ENCODE measurements at places on chromosomes 1 and 21.

- no peak for DNase-seq
Measured at GRCh38 chr21:27213303-27213702, 246.4 kb upstream of the ADAMTS5 start.

- no peak for DNase-seq
Measured at GRCh38 chr1:18058981-18059605, 48.5 kb upstream of the IGSF21 start.

- peak; percentile 86 for DNase-seq
Measured at GRCh38 chr1:39268112-39268581, 63.7 kb downstream of the MACF1 start.

DNA sequence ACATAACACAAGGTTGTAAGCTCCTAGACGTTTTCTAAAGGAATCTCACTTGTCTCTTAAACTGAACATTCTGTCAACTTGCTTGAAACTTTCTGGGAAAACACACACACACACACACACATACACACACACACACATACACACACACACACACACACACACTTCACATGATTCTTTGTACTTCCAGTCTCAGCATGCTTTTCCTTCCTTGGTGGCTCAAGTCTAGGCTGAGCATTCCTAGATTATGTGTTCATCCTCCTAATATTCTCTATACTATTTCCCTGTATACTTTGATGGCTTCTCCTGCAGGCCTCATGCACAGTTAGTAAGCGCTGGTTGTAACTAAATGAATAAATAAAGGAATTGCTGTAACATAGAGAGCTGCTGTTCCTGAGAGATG is 372.1 kb downstream of the PTPRC start:
- DNase-seq = no peak

- DNase-seq = no peak
Measured at GRCh38 chr1:181558416-181558815, 75.1 kb downstream of the CACNA1E start.

DNA sequence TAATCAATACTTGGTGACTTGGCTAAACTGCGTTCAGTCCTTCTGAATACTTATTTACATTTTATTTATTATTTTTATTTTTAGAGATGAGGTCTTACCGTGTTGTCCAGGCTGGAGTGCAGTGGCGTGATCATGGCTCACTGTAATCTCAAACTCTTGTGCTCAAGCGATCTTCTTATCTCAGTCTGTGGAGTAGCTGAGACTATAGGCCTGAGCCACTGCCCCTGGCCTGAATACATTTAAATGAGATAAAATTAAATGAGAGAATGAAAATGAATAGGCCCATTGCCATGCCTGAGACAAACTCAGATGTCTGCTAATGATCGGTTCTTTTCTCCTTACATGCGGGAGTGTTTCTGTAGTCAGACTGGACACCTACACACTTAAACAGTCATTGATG is 86.0 kb downstream of the GALNT2 start:
- no peak for DNase-seq

DNA sequence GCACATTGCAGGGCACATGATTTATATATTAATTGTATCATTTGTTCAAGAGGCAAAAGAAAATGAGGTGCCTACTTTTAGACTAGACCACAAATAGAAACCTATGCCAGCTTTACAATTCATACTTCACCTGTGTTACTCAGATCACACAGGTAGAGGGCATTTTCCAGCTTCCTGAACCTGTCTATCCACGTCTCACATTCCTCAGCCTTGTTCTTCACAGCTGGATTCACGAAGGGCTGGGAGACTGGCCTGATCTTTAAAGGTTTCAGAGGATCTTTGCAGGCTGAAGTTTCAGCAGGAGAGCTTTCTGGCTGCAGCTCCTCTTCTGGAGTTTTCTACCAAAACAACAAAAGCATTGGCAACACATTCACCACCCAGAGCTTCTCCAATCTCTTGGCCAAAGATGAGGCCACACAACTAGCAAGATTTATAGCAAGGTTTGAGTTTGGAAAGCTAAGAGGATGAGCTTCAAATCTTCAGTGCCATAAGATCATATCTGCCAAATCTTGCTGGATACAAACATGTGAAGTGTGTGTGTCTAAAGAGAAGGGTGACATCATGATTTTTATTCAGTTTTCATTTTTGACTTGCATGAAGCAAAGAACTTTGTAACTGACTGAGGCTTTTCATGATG is 71.0 kb upstream of the CYP2J2 start:
- no peak for DNase-seq

DNA sequence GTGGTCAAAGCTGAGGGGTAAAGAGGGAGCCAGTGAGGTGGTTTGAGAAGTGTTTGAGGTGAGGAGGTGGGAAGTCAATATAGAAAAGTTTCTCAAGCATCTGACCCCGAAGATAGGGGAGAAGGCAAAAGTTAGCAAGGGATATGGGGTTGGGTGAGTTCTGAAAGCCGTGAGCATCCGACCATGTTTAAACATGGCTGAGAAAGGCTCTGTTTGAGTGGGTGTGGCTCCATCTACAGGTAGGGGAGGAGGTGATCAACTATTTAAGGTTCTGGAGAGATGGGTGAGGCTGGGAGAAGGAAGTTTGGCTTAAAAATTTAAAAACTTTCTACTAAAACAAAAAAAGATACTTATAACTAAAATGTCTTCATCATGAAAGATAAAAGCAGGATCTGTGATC is 273.8 kb downstream of the KCNJ6 start:
- no peak for DNase-seq

DNA sequence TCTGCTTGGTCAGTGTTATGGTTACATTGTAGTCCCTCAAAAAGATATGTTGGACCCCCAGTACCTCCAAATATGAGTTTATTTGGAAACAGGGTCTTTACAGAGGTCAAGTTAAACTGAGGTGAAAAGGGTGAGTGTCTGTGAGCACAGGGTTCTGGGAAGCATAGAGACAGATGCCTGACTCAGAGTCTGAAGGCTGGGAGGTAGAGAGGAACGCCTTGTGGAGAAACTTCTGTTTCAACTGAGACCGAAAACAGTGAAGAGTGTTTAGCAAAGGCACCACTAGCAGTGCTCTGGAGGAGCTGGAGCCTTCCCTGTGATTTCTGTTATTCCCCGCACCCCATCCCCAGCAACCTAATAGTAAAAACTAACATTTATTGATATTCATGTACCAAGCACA is 65.2 kb upstream of the LRRC8D start:
- no peak for DNase-seq

- no peak for DNase-seq
Measured at GRCh38 chr1:230157420-230158390, 90.7 kb downstream of the GALNT2 start.

GRCh38 chr1:234927971-234928640 is 200.5 kb downstream of the TOMM20 start:
- no peak for DNase-seq

DNA sequence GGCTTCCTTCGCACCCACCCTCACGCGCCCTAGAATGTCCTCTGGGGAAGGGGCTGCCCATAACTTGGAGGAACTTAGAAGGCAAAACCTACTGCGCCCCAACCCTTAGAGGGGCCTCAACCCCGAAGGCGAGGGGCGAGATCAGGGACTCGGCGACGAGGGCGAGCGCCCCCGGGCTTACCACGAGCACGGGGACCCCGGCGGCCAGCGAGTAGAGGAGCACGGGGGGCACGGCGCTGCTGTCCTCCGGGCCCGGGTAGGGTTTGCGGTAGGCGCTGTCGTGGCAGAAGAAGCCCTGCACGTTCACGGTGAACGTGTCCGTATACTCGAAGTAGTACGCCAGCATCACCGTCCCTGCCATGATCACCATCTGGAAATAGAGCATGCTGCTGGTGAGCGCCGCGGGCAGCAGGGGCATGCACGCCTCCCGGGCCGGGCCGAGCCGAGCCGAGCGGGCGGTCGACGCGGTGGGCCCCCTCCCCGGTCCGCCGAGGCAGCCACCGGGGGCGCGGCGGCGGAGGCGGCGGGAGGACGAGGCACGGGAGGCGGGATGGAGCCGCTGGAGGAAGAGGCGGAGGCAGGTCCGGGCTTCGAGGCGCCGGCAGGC is 304 bp downstream of the PLPPR5 start:
- DNase-seq = peak; percentile 80

DNA sequence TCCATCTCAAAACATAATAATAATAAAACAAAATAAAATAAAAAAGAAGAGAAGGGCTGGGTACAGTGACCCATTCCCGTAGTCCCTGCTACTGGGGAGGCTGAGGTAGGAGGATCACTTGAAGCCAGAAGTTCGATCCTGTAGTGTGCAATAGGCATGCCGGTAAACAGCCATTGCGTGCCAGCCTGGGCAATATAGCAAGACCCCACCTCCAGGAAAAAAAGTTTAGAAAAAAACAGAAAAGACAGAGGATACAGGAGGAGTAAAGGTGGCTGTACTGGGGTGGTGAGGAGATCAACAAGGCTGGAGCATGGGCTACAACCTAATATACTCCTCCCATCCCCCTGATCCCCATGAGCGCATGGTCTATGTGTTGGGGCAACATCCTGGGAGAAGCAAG is 30.8 kb downstream of the PTAFR start:
- no peak for DNase-seq

DNA sequence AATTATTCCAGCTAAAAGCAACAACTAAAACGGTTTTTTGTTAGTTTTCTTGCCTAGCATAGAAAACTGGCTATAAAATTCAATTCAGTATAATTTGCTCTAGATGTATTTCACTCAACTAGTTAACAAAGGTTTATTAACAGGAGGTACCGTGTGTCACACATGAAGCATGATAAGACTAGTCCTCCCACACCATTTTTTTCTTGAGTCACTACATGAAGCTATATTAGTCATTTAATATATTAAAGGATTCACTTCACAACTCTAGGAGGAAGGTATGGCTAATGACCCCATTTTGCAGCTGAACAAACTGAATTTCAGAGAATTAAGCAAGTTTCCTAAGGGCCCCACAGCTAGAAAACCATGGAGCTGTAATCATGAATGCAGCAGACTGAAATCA is 307.8 kb upstream of the USP25 start:
- DNase-seq = no peak

GRCh38 chr1:203163891-203164635 is 11.6 kb downstream of the MYBPH start:
- DNase-seq = no peak

DNA sequence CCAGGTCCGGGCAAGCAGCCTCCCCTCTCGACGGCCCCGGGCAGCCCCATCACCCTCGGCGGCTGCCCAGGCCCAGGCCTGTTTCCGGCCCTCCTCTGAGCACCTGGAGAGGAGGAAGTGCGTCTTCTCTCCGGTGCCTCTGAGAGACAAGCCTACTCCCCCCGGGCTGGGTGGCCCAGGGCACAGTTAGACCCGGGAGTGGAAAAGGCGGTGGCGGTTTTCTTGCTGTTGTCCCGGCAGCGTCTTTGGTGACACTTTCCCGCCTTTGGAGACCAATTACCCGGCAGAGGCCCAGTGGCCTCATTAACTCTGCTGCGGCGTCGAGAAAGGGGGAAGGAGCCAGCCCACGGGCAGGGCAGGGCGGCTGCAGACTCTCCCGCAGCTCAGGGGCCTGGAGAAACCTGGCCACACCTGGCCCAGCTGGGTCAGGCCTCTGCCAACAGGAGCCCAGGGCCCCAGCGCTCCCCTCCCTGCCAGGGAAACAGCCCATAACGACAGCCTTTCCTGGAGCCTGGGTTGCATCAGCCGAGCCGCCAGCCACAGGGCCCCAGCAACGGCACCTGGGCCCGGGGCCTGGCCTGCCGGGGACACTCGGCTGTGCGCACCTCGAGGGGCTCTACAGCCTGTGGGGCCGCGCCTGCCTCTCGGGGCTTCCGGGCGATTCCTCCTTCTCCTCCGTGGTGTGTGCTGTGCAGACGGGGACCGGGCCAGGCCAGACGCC is 28.4 kb upstream of the C1orf159 start:
- DNase-seq = peak; percentile 84

GRCh38 chr1:25651036-25651640 is 34.5 kb downstream of the MAN1C1 start:
- DNase-seq = no peak

DNA sequence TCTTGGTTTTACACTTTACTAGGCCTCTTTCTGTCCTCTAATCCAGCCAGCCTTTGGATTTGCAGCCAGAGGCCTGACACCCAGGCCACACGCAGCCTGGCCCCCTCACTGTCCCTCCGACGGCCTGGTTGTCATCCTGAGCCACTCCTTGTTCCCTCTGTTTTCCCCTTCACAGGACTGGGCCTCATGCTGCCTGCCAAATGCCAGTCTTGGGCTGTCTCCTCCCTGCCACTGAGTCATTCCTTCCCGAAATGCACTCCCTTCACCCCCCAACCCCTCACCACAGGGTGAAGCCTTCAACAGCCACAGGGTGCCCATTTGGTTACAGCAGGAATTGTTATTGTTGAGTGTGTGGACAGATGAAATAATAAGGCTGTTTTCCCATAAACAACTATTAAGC is 21.3 kb downstream of the ACOT11 start:
- DNase-seq = no peak

- no peak for DNase-seq
Measured at GRCh38 chr1:28416509-28417194, 47.1 kb downstream of the PHACTR4 start.

DNA sequence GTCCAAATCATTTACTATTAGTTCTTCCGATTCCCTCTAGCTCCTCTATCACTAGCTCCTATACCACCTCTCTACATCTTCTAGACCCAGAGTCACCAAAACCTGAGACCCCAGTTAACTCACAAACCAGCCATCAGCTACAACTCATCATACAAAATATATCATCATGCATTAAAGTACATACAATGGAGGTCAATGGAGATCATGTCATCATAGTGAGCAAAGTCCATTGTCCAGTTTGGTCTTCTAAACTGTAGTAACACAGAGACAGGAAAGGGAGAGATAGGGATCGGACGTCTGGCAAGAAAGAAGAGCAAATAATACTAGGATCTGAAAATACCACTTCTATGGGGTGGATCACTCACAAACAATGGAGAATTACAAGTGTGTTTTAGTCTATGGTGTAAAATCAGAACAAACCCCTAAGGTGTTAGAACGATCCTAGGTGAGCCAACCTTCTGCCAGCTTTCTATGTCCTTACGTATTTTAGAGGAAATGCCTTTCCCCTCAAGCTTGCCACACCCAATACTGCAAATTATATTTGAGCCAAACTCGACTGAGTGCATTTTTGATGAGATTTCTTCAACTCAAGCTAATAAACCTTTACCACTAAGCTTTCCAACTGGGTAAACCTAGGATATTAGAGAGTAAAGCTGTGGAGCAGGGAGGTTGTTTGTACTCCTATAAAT is 3.9 kb downstream of the ADIPOR1 start:
- no peak for DNase-seq

DNA sequence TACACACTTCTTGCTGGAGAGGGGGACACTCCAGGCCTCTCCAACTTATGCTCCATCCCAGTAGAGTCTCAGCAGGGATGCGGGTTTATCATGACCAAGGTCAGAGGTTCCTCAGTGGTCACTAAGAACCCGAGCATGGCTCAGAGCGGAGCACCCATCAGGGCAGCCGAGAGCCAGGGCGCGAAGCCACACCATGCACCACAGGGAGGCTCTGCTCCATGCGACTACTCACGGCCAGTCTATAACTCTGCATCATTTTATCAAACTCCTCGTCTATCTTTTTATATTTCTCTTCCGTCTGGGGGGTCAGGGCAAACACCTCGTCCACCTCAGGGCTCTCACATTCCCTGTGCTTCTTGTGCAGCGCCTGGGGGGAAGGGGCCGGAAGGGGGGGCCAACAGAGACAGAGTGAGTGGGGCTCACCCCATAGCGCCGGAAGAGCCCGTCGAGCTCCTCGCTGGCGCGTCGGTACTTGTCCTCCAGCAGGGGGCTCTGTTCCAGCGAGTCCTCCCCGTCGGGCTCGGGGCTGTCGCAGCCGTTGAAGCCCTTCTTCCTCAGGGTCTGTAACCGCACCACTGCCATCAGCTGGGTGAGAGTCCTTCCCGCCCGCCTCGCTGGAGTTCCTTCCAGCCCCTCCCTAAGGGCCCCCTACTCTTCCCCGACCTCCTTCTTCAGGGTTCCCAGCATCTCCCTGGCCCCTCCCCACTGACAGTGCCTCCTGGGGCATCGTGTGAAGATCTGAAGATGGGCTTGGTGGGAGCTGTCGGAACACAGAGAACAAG is 20.0 kb downstream of the MEF2D start:
- DNase-seq = peak; percentile 74
